ENCODE measurements at places on chromosomes 12 and 14.
A peak's percentile ranks its signal among the peaks of the same experiment; 100 is the strongest.

DNA sequence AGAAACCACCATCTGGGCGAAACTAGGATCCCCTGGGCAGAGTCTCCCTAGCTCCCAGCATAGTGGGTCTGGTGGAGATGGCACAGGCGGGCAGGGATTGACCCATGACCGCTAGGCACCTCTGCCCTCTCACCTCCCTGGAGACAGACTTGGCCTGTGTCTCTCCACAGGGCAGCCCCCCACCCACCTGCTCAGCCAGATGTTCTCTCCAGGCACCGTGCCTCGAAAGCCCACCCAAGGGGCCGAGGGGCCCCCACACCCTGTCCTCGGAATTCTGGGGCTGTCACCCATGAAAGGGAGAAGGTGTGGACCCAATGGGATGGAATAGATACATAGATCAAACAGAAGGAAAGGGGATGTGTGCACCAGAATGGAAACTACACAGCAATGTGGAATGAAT, 229.1 kb upstream of the RTL1 start:
- no peak for DNase-seq

DNA sequence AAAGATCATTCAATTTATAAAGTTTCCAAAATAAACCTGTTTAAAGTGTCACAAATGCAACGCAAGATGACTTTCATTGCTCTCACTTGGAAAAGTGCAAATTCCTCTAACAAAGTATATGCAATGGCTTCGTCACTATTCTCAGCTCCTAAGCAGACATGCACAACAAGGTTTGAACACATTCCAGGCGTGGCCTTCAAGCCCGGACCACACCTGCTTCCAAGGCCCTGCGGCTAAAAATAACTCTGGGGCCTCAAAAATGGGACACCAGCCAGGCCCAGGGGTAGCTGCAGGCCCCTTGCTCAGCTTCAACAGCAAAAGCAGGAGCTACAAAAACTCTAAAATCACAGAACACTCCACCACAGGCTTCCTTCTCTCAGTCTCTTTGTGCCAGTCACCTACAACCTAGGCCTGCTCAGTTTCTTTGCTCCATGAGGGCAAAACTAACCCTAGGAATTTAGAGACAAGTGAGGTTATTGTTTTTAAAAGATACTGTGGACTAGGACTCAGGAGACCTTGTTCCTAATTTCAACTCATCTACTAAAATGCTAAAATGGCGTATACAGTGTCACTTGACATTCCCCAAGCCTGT, 29.3 kb downstream of the DUSP16 start:
- DNase-seq, result peak; percentile 63

- DNase-seq, result no peak
These were observed 88.3 kb downstream of the OTOGL start for GRCh38 chr12:80187660-80188090.

DNA sequence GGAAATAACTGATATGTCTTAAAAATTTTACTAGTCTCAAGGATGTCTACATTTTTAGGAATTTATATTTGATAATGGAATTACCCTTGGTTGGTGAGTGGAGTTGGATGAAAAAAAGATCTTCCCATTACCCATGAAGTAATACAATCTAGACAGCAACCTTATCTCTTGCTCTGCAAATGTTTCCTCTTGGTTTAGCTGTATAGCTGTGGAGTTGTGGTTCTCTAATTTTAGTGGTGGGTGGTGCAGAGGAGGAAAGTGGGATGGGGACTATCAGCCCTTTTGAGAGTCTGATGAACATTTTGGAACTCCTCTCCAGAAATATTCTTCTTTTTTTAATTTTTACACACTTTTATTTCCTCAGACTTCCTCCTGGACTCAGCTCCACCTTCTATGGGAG, 17.1 kb downstream of the SPX start:
- no peak for DNase-seq

- DNase-seq, result no peak
These were observed 162.6 kb downstream of the PPFIA2 start for GRCh38 chr12:81596558-81596957.

- peak; percentile 47 for DNase-seq
These were observed 278.3 kb downstream of the NRXN3 start for GRCh38 chr14:78448164-78449094.

DNA sequence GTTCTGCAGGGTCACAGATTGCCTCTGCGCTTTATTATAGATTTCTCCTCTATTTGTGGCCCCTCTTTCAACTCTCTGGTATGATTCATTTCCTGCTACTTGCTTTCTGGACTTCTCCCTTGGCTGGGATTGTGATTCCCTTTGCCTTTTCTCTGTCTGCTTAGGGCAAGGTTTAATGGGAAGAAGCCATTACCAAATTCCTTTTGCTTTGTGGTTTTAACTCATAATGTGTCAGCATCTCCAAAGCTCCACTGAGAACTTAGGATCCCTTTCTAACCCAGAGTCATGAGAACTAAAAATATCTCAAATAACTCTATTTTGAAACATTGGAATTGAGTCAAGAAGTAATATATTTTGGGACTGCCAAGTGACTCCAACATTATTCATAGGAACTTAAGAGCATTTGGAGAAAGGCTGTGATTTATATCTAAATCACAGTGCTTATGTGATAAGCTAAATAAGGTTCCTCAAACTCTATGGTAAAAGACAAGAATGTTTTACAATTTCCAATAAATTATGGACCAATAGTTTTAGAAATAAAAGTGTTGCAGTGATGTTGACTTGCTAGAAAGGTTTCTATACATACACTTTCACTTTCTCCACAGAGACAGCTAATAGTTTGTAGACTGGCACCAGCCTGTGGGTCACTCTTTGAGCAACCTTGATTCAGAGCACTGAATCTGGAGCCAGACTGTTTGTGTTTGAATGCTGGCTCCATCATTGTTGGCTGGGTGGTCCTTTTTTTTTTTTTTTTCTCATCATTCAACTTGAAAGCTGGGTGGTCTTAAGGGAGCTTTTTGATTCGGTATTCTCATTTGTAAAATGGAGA, 93.9 kb downstream of the DACT1 start:
- no peak for DNase-seq
